ENCODE measurements at places on chromosomes 3 and 15.

- no peak for DNase-seq
Observed at GRCh38 chr3:161474741-161475140, 21.9 kb upstream of the OTOL1 start.

GRCh38 chr15:88401996-88402656 is 65.1 kb downstream of the MRPL46 start:
- DNase-seq = peak; percentile 42

GRCh38 chr15:40240619-40241221 is 1.9 kb downstream of the PAK6 start:
- no peak for DNase-seq

DNA sequence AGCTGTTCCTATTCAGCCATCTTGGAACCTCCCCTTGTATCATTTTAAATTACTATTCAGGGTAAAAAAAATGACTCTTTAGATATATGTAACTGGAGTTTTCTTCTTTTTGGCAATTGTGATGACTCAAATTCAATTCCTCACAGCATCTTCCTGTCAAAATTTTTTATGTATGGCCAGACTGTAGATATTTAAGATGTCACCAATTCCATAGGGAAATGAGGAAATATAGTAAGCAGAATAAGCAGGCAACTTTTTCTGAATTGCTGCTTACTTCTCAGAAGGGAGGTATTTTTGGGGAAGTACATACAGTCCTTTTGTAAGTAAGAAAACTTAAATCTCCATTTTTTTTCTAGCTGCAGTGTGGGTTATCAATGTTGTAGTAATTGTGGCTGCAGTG is 28.8 kb downstream of the EAF2 start:
- no peak for DNase-seq

- no peak for DNase-seq
Observed at GRCh38 chr3:194075088-194075615, 60.8 kb upstream of the HES1 start.

- DNase-seq = no peak
Observed at GRCh38 chr3:112634786-112635541, 6.0 kb downstream of the CCDC80 start.

DNA sequence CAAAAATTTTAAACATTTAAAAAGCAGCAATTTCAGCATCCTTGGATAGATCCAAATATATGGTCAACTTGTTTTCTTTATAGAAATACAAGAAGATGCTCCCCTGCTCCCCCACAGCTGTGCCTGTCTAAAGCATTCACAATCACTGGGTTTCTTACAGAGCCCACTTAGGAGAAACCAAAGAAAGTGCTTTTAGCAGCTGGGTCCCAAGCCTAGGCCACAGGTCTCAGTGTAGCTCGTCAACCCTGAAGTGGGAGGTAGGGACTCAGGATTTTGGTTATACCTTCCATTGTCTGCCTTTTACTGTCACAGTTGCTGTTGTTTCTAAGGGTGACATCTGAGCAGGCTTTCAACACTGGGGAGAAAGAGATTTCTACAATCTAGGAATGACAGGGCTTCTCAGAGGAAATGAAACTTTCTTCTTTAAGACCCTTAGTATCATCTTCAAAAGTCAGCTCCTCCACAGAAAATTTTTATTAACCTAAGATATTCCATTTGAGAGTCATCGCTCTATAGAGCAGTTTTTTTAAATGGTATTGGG is 199.3 kb upstream of the CMC1 start:
- DNase-seq = no peak

- DNase-seq = peak; percentile 60
Observed at GRCh38 chr3:141402476-141403171, 34.3 kb downstream of the ZBTB38 start.

DNA sequence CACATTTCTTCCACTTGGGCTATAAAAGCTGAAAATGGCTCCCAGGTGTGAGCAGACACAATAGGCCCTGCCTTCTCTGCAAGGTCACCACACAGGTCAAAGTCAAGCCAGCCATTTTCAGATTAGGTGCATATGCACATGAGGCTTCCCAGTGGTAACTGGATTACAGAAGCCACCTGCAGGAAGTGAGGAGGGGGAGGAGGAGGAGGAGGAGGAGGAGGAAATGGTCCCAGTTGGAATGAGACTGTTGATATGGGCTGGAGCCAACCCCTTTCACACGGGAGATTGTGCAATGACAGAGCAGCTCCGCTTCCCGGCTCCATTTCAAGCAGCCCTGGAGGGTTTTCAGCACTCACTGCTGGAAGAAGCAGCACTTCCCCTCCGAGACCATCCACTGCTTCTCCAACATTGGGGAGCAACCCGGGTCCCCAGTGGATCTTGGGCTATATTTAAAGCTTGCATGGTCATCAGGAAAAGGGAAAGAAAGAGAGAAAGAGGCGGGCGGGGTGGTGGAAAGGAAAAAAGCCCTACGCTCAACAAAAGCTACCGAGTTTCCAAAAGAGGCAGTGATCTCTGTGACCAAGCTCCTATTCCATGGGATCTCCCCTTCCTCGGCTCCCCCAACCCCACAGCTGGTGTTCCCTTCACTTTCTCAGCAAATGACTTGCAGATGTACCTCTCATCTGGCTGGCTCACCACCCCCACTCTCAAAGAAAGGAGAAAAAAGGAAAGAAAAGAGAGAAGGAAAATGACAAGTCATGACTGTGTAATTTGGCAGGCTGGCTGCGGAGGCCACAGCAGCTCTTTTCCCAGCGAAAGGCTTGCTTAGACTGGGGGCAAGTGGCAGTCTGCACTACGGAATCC is 58.3 kb downstream of the LRIG1 start:
- DNase-seq = no peak

DNA sequence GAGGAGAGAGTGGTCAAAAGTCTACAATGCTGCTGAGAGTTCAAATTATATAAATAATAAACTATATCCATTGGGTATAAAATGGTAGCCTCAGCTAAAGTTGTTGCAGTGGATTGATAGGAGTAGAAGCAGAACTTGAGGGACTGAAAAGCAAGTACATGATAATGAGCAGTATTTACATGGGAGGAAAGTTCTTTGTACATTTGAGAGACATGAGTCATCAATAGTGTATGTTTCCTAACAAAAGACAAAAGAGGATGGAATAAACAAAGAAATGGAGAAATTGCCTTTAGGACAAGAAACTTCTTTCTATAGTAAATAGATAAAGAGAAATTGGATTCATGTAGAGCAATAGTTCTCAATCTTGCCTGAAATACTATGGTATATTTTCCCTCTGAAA is 110.0 kb upstream of the PLSCR5 start:
- DNase-seq = no peak

DNA sequence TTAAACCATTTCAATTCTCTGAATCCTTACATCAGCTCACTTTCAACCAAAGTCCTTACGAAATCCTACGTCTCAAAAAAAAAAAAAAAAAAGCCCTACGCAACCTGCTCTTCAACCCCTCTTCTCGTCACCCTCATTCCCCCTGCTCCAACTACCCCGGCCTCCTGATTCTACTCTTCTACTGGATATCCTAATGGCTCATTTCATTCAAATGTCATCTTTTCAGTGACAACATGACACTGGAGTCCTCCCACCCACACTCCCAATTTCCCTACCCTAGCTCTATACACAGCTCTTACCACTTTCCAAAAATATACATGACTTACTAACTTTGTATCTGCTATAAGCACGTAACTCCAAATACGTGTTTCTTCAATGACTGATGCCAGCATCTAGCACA is 11.5 kb downstream of the UBP1 start:
- no peak for DNase-seq

DNA sequence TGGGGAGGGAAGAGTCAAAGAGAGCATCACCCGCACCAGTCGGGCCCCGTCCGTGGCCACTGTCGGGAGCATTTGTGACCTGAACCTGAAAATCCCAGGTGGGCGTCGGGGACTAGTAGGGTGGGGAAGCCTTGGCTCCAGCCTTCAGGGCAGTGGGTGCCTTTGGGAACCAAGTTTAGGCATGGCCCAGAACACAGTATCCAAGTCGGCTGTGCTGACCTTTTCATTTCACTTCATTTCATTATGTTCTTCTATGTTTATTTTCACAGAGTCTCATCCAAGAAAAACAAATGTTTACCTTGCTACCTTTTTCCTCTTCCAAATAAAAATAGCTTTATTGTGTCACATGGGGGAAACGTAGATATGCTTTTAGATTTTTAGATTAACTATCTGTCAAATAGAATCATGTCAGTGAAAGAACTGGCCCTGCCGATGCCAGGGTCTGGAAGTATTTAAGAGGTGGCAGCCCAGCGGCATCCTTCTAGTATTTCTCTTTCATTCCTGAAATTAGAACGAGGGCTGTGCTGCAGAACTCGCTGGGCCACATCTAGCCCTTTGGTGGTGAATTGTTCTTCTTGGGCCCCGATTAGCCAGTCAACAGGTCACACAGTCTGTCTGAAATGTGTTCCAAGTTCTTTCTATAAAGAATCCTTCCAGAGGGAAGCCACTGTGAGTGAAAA is 60.5 kb downstream of the DNASE1L3 start:
- DNase-seq = no peak

- no peak for DNase-seq
Observed at GRCh38 chr15:80849308-80849707, 70.1 kb downstream of the CEMIP start.

- DNase-seq = no peak
Observed at GRCh38 chr15:42605796-42606195, 30.4 kb downstream of the STARD9 start.

GRCh38 chr3:187183210-187183862 is 13.9 kb upstream of the RTP1 start:
- no peak for DNase-seq

DNA sequence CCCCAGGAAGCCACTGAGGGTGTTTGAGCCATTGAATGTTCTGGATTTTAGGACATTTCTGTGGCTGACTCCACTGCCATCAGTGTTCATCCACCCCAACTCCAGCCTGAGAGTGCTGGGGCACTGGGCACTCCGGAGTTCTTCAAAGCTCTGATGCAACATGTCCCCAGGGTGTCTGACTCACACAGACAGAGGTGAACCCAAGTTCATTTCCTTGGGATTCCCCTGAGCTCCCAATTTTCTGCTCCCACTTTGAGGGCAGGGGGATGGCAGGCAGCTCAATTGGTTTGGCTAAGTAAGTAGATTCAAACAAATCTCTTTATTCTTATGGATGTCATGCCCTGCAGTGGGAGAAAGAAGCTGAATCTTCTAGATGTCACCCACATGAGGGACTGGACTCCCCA is 2.2 kb downstream of the STRA6 start:
- DNase-seq = no peak

GRCh38 chr15:91141097-91141496 is 41.0 kb downstream of the SV2B start:
- no peak for DNase-seq

GRCh38 chr3:178078953-178079352 is 457.3 kb upstream of the KCNMB2 start:
- no peak for DNase-seq

DNA sequence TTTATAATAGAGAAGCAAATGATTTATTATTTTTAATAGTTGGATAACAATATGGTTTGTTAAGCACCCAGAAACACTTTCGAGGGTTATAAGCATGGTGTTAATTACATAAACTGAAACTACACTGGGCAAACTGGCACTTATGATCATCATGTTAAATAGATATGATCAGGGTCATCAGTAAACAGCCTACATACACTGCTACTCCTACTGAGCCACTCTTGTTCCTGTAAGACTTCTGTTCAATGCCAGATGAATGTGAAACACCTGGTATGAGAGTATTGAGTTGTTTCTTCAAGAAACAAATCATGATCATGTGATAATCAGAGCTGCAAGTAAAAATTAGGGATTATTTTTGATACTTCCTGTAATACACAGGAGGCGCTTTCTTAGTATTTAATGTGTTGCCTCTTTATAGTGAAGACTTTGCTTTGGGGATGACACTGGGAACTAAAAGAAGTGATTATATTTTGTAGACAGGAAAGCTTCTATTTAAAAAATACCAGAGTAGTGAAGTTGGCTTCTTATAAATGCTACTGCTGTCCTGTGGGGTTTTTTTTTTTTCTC is 32.3 kb upstream of the UTS2B start:
- no peak for DNase-seq

- no peak for DNase-seq
Observed at GRCh38 chr3:171797265-171797679, 13.0 kb downstream of the PLD1 start.

DNA sequence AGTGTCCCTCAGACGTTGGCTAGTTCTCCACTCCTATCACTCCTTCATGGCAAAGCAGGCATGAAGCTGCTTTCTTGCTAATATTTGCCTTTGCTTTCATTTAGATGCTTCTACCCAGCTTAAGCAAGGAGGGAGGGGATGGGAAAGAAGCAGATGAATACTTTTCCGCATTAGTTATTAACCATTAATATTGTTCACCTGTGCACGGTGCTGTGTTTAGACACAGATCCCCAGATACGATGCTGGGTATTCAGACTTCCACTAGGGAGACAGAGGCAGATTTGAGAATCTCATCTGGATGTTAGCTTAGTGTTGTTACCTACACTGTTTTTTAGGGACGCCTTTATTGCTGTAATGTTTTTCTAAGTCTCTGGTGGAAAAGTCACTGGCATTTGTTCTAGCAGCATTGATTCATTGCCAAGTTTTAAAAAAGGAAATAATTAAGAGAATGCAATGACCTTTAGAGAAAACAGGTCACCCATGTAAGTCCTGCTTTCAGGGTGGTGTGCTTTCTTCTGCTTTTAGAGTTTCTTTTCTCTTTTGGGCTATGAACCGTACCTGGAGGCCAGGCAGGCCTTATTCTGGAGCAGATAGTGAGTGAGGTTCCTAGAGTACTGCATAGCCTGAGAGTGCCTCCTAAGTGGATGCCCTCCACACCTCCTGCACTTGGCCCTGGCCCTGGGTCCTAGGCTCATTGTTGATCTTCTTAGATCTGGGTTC is 55.5 kb downstream of the MYZAP start:
- no peak for DNase-seq

DNA sequence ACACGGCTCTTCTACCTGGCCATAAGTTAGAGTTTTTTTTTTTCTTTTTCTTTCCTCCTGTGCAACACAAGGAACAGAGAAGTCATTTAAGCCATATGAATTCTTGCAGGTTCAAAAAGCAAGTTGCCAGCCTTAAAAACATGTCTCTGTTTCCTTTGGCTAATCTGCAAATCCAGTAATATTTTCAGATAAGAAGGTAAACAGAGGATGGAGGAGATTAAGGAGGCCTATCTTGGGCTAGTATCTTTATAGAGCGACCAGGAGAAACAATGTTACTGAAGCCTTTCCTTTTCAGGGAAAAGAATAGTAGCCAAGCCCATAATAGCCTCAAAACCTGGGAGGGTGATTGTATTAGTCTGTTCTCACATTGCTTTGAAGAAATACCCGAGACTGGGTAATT is 20.9 kb upstream of the LMCD1 start:
- DNase-seq = no peak

DNA sequence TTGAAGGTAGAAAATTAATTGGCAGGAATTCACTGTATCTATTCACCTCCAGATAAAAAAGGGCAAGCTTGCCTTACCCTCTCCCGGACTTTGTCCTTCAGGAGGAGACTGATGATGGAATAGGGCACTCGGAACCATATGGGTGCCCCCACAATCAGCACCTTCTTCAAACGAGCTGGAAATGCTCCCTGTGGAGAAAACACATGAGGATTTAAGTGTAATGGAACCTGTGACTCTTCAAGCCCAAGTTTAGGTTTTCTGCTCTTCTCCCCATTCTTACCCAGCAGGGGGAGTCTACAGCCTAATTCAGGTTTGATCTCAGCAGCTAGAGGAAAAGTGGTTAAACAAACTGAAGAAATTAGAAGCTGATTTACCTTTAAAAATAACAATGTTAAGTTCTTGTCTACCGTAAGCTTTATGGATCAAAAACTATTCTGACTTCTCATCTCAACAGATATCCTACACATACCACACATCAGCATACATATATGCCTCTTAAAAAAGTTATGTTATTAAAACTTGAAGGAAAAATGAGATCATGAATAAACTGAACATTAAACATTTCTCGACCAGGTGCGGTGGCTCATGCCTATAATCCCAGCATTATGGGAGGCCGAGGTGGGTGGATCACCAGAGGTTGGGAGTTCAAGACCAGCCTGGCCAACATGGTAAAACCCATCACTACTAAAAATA is 57.5 kb upstream of the SIN3A start:
- no peak for DNase-seq

Data from activated CD4-positive, alpha-beta memory T cell treated with anti-CD3 and anti-CD28 coated beads for 36 hours (primary cell).